Hippocampal formation (tissue), 2 donors: ENCODE measurements at places on chromosomes 2 and 18.

DNA sequence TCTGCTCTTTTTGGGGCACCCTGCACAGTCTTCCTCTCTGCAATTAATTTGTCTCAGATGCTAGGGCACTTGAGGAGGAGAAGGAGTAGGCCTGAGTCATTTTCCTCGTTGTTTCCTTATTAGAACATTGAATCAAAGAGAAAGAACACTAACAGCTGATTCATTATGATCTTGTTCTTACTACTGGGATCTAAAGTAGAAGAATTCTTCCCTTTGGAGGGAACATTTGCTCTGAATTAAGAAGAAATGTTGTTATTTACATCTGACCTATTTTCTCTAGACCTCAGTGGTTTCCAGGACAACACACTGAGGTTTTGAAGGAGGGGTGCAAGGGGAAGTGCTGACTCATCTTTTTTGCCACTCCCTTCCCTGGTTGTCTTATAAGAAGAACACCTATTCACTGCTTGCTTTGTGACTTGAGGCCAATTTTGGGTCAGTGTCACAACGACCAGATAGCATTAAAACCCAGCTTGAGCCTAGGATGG lies 24.3 kb upstream of the STAT1 start:
- DNase-seq, result no peak

DNA sequence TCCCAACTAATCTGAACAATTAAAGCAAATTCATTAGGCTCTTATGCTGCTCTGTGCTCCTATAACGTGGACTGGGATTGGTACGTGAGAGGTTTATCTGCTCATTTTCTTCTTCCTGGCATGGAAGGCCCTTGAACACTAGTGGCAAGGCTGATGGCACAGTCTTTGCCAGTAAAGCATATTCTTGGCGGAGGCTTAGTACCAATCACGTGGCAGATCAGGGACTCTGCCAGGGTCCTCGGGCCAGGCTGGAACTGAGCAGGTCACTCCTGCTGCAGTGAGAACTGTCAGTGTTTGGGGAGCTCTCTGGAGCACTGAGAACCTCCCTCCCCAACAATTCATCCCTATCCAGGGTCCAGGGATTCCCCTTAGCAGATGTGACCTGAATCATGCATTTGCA lies 3.7 kb upstream of the ALPK2 start:
- no peak for DNase-seq

DNA sequence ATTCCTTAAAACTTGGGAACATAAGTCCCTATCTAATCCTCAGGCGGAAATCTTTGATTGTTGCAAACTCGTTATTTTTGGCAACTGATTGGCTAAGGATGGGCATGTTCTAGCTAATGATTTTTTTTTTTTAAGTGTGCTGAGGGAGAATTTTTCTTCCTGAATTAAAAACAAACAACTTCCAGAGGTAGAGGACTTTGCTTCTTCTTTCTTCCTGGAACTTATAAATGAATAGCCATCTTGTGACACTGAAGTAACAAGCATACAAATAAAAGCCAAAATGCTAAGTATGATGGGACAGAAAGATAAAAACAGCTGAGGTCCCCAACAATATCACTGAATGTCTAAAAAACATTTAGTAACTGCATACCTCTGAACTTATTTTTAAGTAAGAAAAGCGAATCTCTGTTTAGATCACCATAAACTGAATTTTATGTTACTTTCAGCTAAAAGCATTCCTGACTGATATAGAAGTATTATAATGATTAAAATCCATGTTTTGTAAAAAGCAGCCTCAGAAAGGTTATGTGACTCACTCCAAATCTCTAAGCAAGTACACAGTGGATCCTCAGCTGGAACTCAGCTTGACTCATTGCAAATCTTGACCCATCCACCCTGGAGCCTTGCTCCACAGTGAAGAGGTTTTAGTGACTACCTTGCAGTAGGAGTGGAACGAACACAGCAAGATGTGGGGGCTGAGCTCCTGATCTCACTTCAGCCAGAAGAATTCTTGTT lies 344.4 kb downstream of the CLIP4 start:
- no peak for DNase-seq

GRCh38 chr2:69053416-69053965 lies 40.5 kb downstream of the ANTXR1 start:
- DNase-seq, result no peak

DNA sequence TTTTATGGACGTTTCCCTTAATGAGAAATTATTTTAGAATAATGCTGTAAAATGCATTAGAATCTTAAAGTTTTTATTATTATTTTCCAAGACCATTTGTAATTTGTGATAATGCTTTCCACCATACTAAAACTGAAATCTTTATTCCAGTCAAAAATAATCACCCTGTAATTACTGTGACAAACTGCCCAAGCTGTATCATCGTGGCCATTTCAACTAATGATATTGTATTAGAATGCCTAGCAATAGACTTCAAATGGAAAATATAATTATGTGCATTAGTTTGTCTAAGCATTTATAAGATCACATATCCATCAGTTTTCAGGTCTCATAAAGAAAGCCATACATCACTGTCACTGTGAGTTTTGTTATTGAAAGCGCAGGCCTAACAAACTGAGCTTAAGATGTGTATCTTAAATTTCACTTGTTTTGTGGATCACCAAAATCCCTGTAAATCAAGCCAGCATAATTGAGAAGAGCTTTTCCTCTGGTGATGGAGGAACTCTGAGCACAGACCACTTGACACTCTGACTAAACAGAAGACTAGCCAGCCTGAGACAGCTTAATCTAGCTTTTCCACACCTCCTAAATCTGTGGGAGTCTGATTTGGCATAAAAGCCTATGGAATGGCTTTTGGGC lies 1312.2 kb upstream of the ACVR2A start:
- DNase-seq, result no peak

GRCh38 chr2:8799004-8799403 lies 38.4 kb downstream of the KIDINS220 start:
- DNase-seq, result no peak

DNA sequence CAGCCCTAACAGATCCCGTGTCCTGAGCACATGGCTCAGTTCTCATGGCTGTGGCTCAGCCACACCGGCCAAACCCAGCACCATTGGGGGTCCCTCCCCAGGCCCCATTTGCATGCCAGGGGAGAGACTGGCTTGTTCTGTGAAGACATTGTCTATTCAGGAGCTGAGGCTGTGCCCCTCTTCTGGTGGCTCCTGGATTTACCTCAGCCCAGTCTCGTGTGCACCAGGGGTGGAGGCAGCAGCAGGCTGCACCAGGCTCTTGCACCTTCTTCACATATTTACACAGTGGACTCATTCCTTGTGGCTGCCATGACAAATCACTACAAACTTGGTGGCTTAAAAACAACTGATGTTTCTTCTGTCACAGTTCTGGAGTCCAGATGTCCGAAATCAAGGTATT lies 92.4 kb upstream of the ITGA6 start:
- no peak for DNase-seq

DNA sequence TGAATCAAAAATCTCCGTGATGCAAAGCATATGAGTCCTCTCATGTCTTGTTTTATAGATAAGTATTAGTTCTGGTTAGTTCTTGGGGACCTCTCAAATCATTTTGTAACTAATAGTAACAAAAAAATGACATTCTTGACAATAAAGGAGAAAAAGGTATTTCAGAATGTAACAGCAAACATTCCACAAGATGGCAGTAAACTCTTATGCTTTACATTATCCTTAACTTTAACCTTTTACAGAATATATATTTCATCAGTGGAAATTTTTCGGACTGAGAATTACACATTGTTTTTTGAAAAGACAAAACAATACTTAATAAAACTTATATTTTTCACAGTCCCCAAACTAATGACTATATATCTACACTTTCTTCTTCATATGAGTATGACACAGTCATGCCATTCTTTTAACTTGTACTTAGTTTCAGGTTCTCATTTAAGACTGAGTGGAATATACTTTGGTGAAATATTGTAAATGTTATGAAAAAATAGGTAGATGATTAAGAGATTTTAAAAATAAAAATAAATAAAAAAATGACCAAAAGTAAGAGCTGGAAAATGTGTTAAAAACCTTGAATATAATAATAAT lies 142.9 kb upstream of the NXPH2 start:
- no peak for DNase-seq

- DNase-seq, result no peak
Observed at GRCh38 chr2:237774811-237775553, 23.6 kb upstream of the RBM44 start.

DNA sequence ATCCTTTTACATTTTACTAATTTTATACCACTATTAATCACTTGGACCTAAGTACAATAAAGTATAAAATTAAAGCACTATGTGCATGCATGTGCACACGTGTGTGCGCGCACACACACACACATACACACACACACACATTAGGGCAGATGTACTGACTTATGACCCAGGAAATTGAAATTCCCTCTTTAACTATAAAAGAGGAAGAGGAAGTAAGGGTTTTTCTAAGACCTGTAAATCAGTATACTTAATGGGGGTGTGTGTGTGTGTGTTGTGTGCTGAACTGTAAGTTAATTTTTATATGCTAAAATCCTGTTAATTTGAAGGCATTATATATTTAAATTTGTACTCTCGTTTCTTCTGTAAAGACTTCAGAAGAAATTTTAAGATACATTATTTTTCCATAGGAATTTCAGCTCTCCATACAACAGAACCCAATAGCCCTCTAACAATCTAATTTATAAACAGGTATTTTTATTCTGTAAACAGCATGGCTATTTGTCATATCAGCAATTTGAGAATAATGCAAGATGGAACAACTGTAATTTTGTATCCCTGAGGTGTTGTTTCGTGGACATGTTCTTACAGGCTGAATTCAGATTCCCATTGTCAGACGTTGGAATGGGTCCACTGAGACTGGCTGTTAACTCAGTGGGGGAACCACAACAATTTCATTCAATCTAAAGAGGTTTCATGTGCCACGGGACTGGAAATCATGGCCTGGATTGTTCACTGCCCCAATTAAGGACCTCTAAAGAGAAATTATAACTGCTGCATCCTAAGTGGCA lies 90.9 kb downstream of the PLA2R1 start:
- DNase-seq, result no peak

DNA sequence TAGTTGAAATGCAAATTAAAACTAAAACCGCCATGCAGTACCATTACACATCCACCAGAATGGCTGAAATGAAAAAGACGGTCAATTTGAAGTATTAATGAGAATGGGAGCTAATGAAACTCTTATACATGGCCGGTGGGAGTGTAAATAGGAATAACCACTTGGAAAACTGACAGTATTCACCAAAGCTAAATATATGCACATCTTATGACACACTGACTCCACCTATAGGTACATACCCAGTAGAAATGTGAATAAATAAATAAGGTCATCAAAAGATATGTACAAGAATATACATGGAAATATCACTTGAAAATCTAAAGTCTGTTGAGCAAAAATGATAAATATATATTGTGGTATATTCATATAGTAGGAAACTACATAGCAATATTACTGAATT lies 57.7 kb downstream of the CWC22 start:
- no peak for DNase-seq

DNA sequence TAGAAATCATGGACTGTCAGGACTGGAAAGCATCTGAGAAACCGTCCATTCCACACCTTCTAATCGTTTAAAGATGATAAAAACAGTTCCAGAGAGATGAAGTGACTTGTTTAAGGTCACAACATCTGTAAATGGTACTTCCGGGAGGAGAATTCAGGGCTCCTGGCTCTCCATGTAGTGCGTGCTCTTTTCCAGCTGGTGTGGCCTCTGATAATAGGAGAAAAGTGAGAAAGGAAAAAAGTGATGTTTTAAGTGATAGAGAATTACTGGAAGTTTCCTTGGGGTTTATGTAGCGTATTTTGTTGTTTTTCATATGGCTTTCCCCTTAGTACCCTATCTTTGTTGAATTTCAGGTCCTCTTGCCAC lies 663 bp downstream of the C2orf49 start:
- no peak for DNase-seq

DNA sequence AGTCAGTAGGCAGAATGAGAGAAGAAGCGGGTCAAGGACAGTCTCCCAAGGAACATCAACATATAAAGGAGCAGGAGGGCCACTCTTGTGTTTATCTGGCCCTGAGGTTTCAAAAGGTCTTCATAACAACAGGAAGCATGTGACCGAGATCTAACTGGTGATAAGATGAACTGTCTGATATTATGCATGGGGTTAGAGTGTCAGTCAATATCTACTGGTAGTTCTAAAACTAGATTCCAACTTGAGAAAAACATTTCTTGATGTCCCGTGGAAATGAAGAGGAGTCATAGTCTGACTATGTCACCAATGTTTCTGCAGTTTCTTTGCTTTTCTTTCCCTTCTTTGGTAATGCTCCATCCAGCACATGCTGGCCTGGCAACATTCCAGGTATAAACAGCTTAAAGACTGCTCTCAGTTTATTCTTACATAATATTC lies 77.5 kb upstream of the ITPRID2 start:
- no peak for DNase-seq

DNA sequence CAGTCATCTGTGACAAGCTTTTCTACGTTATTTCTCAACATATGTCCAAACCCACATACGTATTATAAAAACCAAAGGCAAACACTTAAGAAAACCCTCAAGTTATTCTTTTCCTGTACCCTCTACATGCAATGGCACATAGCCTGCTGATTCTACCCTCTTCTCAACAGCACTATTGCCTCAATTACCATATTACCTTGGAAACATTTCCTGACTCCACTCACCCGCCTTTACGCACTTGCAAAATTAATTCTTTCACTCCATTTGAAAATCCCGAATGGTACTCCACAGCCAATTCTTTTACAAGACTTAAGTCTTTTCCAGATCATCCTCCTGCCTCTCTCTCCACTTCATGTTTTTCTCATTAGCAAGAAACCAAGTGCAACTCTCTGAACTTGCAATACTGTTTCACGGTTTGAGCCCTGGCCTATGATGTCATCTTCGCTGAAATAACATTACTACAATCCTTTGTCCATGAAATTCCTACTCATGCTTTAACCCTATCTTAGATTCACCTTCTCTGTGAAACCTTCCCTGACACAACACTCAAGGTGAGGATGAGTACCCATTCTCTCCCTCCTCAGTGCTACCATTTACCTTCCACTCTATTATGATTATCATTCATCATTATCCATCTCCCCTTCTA lies 29.0 kb downstream of the SESTD1 start:
- no peak for DNase-seq

DNA sequence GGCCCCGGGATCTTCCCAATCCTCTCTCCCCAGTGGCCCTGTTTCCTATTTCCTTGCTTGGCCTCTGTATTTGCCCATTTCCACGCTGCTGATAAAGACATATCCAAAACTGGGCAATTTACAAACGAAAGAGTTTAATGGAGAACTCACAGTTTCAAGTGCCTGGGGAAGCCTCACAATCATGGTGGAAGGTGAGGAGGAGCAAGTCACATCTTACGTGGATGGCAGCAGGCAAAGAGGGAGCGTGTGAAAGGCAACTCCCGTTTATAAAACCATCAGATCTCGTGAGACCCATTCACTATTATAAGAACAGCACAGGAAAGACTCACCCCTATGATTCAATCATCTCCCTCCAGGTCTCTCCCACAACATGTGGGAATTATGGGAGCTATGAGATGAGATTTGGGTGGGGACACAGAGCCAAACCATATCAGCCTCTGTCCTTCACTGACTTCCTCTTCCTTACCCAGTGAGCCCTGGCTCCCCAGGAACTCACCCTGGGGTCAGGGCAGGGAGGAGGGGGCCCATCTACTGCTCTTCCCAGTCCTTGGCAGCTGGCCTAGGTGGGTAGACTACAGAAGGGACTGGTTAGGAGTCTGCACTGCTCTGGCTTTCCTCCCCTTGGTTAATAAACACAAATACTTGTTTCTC lies 105.8 kb upstream of the MYCN start:
- no peak for DNase-seq
